Chondrocyte (in vitro differentiated cells): ENCODE measurements at places on chromosomes 5 and 9. TPM values are rescaled to one million over a fixed set of nuclear protein-coding genes. Genes with fewer than 3 reads are reported as not detected.

- H3K27me3 ChIP-seq, result peaks cover 5% of the 10 kb centered on the region
- H3K4me3 ChIP-seq, result no peak overlapping the region
- no peaks in the 10 kb centered on the region for H3K36me3 ChIP-seq
- H3K4me1 ChIP-seq, result peaks cover 14% of the 10 kb centered on the region
These were observed 22.7 kb downstream of the CAVIN4 start for GRCh38 chr9:100600521-100601079.

DNA sequence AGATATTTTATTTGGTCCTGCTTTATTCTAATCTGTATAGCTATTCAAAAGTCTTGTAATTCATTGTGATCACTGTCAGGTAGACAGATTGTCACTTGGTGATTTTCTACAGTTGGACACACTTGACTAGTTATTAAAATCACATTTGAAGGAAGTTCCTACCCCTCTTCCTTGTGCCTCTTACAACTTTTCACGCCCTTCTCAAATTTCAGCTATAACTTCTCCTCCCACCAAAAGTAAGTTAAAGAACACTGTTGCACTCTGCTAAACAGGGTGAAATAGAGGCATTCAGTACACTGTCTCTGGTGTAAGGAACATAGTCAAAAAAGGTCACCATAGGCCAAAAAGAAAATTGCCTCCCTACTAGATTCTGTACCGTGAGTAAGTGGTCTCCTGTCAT lies 142.1 kb upstream of the POU5F2 start:
- H3K4me3 ChIP-seq, result no peak overlapping the region
- peaks cover 24% of the 10 kb centered on the region for H3K4me1 ChIP-seq
- DNase-seq, result no peak
- no peaks in the 10 kb centered on the region for H3K36me3 ChIP-seq

- no peak overlapping the region for H3K4me3 ChIP-seq
- H3K27ac ChIP-seq, result peak overlapping the region; percentile 85
- no peak for DNase-seq
- peaks cover 26% of the 10 kb centered on the region for H3K36me3 ChIP-seq
- H3K27me3 ChIP-seq, result no peaks in the 10 kb centered on the region
These were observed 177.0 kb downstream of the CDK5RAP2 start for GRCh38 chr9:120402741-120403542.

DNA sequence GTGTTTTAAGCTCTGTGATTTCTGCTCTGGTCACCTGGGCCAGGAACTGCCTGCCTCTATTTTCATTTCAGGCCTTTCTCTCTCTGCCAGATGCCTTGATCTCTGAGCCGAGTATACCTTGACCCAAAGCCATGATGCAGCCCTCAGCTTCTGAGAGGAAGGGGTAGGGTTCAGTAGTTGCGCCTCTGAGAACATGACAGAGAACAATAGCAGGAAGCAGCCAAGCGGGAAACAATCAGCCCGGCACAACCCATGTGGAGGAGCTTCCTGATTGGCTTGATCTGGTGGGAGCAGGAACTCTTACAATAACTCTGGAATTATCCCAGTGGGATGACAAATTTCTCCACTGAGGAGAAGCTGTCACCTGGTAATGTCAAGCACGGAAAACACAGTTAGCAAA lies 127.4 kb downstream of the PALM2AKAP2 start:
- peaks cover 27% of the 10 kb centered on the region for H3K4me1 ChIP-seq
- H3K27ac ChIP-seq, result peak overlapping the region; percentile 46
- no peaks in the 10 kb centered on the region for H3K36me3 ChIP-seq
- H3K27me3 ChIP-seq, result no peaks in the 10 kb centered on the region

DNA sequence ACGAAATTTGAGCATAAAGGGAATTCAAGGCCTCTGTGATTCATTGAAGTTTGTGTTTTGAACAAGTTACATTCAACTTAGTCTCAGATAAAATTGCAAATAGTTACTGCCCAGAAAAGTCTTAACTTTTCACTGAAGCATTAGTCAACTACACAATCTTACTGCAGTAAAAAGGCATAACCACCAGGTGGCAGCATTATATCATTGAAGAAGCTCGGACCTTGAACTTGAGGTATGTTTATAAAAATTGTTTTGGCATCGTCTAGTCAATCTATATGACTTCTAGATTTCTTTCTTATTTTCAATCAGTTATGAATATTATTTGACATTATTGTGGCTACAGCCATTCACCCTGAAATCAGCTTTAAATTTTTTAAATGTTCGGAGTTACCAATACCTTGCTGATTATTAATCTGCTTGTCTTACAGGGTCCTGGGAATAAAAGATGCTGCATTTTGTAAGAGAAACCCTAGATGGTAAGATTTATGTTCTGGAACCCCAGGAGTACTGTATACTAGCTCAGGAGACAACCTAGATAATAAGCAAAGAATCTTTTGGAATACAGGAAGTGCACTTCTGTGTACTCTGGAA lies 83.9 kb upstream of the GRAMD2B start:
- H3K4me3 ChIP-seq, result no peak overlapping the region
- no peak overlapping the region for H3K27ac ChIP-seq
- H3K4me1 ChIP-seq, result peaks cover 27% of the 10 kb centered on the region

GRCh38 chr5:100424017-100424416 lies 111.2 kb upstream of the FAM174A start:
- no peak overlapping the region for H3K27ac ChIP-seq
- no peaks in the 10 kb centered on the region for H3K27me3 ChIP-seq
- no peak for DNase-seq
- peaks cover 14% of the 10 kb centered on the region for H3K4me1 ChIP-seq
- H3K36me3 ChIP-seq, result peaks cover 2% of the 10 kb centered on the region

- H3K27me3 ChIP-seq, result peaks cover 41% of the 10 kb centered on the region
- H3K4me1 ChIP-seq, result peaks cover 7% of the 10 kb centered on the region
- H3K27ac ChIP-seq, result no peak overlapping the region
- H3K4me3 ChIP-seq, result peak overlapping the region; percentile 55
- H3K36me3 ChIP-seq, result no peaks in the 10 kb centered on the region
- no peak for DNase-seq
These were observed 108.4 kb downstream of the PSD2 start for GRCh38 chr5:139903795-139904565.

- no peaks in the 10 kb centered on the region for H3K27me3 ChIP-seq
- no peak for DNase-seq
- H3K27ac ChIP-seq, result no peak overlapping the region
- no peak overlapping the region for H3K4me3 ChIP-seq
- no peaks in the 10 kb centered on the region for H3K36me3 ChIP-seq
These were observed 197.6 kb upstream of the RASA1 start for GRCh38 chr5:87069974-87070608.

- no peak overlapping the region for H3K4me3 ChIP-seq
- DNase-seq, result no peak
- H3K36me3 ChIP-seq, result peaks cover 11% of the 10 kb centered on the region
- H3K27me3 ChIP-seq, result no peaks in the 10 kb centered on the region
These were observed 3.1 kb downstream of the GEMIN5 start for GRCh38 chr5:154934881-154935280.

- no peak for DNase-seq
- H3K27ac ChIP-seq, result no peak overlapping the region
These were observed 11.3 kb upstream of the TIMD4 start for GRCh38 chr5:156974328-156974727.

GRCh38 chr5:87541033-87541432 lies 128.3 kb upstream of the CCNH start:
- no peak overlapping the region for H3K27ac ChIP-seq
- peaks cover 16% of the 10 kb centered on the region for H3K27me3 ChIP-seq
- no peak overlapping the region for H3K4me3 ChIP-seq
- no peaks in the 10 kb centered on the region for H3K36me3 ChIP-seq

DNA sequence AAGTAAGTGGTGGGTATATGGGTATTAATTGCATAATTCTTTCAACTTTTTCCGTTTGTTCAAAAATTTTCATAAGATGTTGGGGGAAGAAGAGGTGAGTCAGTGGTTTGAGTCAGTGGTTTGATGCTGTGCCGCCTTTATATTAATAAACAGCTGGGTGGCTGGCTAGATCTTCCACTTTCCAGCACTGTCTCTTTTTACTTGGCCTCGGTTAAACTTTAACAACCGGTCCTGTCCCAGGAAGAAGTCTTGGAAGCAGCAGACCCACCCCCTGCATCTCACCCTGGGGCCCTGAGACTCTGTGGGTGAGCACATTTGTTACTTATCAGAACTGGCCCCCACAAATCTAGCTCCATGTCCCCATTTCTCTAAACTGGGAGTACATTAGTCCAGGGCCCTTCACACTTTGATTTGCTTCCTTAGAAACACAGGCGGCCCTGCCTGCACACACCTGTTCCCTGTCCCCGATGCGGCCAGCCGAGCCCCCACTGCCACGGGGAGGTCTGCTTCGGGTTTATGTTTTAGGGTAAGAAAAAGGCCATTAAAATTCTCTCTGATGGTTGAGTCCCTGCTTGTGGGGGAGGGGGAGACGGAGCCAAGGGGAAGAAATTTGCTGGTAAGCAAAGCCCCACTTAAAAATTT lies 90.7 kb downstream of the PTCH1 start:
- no peaks in the 10 kb centered on the region for H3K27me3 ChIP-seq
- H3K4me3 ChIP-seq, result peak overlapping the region; percentile 68
- peak overlapping the region; percentile 70 for H3K27ac ChIP-seq
- DNase-seq, result no peak
- H3K36me3 ChIP-seq, result peaks cover 21% of the 10 kb centered on the region
- peaks cover 11% of the 10 kb centered on the region for H3K4me1 ChIP-seq

- no peak for DNase-seq
- H3K4me3 ChIP-seq, result no peak overlapping the region
- no peaks in the 10 kb centered on the region for H3K36me3 ChIP-seq
- H3K4me1 ChIP-seq, result peaks cover 13% of the 10 kb centered on the region
These were observed 158.5 kb upstream of the CLINT1 start for GRCh38 chr5:158017469-158017868.

DNA sequence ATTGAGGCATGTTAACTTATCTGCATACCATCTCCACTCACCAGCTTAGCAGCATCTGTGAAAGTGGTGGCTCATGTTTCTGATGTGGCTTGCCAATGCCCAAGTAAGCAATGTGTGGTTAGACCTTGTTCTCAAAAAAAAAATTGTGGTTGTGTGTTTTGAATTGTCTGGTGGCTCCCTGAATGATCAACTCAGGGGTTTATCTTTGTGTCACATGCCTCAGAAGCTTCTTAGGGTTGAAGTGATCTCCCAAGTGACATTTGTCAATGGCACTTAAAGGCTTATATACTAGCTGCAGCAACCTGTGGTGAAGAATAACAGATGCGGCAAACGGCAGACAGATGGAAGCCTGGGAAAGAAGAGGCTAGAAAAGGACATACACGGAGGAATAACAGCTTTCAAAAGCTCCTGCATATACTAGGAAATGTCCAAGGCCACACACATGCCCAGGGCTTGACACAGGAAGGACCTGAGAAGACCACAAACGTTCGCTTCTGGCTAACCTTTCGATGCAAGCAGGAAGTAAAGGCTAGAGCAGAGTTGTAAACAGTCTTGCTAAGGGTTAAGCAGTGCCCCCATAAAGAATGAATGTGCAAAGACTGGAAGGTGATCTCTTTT lies 42.2 kb upstream of the FSD1L start:
- peaks cover 7% of the 10 kb centered on the region for H3K36me3 ChIP-seq

- DNase-seq, result no peak
- no peak overlapping the region for H3K4me3 ChIP-seq
- H3K27ac ChIP-seq, result no peak overlapping the region
- peaks cover 9% of the 10 kb centered on the region for H3K4me1 ChIP-seq
- H3K36me3 ChIP-seq, result peaks cover 18% of the 10 kb centered on the region
- no peaks in the 10 kb centered on the region for H3K27me3 ChIP-seq
These were observed 69.2 kb downstream of the RCL1 start for GRCh38 chr9:4861736-4862451.

- peaks cover 12% of the 10 kb centered on the region for H3K27me3 ChIP-seq
- no peaks in the 10 kb centered on the region for H3K36me3 ChIP-seq
- H3K4me1 ChIP-seq, result no peaks in the 10 kb centered on the region
- H3K4me3 ChIP-seq, result no peak overlapping the region
- no peak overlapping the region for H3K27ac ChIP-seq
These were observed 144.0 kb upstream of the GPR151 start for GRCh38 chr5:146659961-146660360.

GRCh38 chr5:163532171-163533084 lies 27.0 kb downstream of the MAT2B start:
- peaks cover 3% of the 10 kb centered on the region for H3K36me3 ChIP-seq
- no peak overlapping the region for H3K4me3 ChIP-seq
- no peak overlapping the region for H3K27ac ChIP-seq
- H3K4me1 ChIP-seq, result no peaks in the 10 kb centered on the region
- H3K27me3 ChIP-seq, result peaks cover 46% of the 10 kb centered on the region
- no peak for DNase-seq

DNA sequence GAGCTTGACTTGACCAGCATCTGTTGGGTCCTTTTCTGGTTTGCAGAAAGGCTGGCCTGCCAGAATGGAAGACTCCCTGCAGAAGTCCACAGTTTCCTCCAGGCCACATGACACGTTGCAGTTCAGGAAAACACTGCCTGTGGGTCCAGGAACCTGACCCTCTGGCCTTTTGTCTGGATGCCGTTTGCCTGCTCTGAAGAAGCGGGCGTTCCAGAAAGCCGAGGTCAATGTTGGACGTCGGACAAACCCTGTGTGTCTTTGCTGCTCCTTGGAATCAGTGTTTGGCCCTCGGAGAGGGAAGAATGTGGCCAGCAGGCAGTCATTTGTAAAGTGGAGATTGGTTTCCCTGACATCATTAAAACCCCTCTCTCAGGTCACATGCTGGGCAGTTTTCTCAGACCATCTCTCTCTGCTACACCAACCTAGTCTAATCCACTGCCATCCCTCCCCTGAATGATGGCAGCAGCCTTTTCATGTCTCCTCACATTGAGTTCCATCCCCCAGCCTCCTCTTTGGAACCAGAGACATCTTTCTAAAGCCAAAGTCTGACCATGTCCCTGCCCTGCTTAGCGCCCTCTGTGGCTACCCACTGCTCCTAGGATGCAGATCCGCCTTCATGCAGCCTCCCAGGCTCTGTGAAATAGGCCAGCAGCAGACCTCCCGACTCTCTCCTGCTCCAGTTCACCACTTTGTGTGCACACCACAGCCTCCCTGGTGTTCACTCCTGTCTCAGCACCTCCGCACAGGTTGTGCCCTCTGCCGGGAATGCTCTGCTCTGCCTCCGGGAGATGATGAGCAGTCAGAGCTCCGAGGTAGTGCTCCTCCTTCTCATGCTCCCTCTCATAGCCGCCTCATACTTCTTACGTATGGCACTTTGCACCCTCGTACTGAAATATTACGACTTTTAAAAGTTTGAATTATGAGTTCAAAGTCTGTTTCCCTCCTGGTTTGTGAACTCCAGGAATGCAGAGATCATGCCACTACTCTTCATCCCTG lies 75.6 kb downstream of the RALGPS1 start:
- H3K4me1 ChIP-seq, result peaks cover 12% of the 10 kb centered on the region
- H3K27ac ChIP-seq, result no peak overlapping the region
- no peak overlapping the region for H3K4me3 ChIP-seq
- H3K27me3 ChIP-seq, result no peaks in the 10 kb centered on the region

SPATA31A5 gene
- not detected in 3 replicates for total RNA-seq

HMCN2 gene
- 0.05 to 0.36 TPM (median 0.10 TPM) in 3 replicates for total RNA-seq

SLC4A9 gene
- total RNA-seq, result not detected in 3 replicates

KIF24 gene
- total RNA-seq, result 0.90 to 2.5 TPM (median 1.0 TPM) in 3 replicates

BAAT gene
- total RNA-seq, result 0.10 to 0.26 TPM (median 0.24 TPM) in 3 replicates

RIOK2 gene
- 29.6 to 40.7 TPM (median 35.6 TPM) in 3 replicates for total RNA-seq

C9orf153 gene
- 0.48 TPM in 1 of 3 replicates, not detected in the others for total RNA-seq

ZNF367 gene
- total RNA-seq, result 1.5 to 7.9 TPM (median 1.7 TPM) in 3 replicates

TMEM174 gene
- total RNA-seq, result not detected in 3 replicates

PCDHGA7 gene
- total RNA-seq, result 0.17 to 0.31 TPM (median 0.28 TPM) in 3 replicates

RALGPS1 gene
- 6.8 to 9.0 TPM (median 8.1 TPM) in 3 replicates for total RNA-seq

TRIM7 gene
- total RNA-seq, result 4.2 to 8.1 TPM (median 5.7 TPM) in 3 replicates

GOLM1 gene
- total RNA-seq, result 55.0 to 88.8 TPM (median 56.0 TPM) in 3 replicates

ANKRD20A1 gene
- total RNA-seq, result 0.21 to 2.5 TPM (median 0.72 TPM) in 3 replicates

GMCL2 gene
- total RNA-seq, result not detected in 3 replicates
